ENCODE measurements at places on chromosomes 6 and 20.

DNA sequence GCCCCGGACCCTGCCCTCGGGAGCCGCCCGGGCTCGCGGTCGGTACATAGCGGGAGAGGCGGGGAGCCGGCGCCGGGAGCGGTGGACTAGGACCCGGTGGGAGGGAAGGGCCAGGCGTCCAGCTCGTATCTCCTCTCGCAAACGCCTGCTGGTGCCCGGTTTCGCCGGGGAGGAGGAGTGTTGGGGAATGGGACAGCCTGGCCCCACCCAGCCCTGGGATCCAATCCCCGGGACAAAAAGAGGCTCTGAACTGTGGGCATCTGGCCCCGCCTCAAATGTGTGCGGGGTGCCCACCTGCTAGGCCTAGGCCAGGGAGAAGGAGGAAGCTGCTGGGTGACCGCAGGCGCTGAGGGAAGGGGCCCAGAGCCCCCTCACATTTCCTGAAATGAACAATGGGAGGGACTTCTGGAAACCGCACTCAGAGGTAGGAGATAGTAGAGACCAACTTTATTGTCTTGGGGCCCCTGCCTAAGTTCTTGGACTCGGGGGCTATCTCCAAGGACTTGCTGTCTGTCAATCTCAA, at the start of gene KCNK17:
TSS of gene KCNK17 (minus strand) at position 147 of the 523 bp plus-strand sequence. CDS start at position 48, 99 bp downstream.
- no peak for DNase-seq

- DNase-seq = no peak
These were observed 107.1 kb upstream of the LGSN start for GRCh38 chr6:63426844-63427243.

- no peak for DNase-seq
These were observed 12.6 kb downstream of the AFDN start for GRCh38 chr6:167839343-167839742.

- DNase-seq = no peak
These were observed 208.2 kb downstream of the DLL1 start for GRCh38 chr6:170082531-170083187.

- no peak for DNase-seq
These were observed 88.1 kb downstream of the CDH4 start for GRCh38 chr20:61340157-61340556.

DNA sequence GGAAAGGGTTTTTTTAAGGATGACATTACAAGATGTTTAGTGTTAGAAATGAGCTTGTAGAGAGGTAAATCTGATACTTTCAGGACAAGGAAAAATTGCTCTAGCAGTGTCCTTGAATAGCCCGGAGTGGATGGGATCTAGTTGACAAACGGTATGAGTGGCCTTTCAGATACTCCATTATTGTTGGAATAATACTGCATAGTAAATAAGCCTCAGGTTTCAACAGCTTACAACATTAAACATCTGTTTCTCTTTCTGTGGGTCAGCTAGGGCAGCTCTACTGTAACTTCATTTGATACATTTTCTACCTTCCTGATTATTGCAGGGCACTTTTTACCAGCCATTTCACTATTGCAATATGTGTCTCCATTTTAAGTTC, 118.0 kb downstream of the B3GAT2 start:
- no peak for DNase-seq

DNA sequence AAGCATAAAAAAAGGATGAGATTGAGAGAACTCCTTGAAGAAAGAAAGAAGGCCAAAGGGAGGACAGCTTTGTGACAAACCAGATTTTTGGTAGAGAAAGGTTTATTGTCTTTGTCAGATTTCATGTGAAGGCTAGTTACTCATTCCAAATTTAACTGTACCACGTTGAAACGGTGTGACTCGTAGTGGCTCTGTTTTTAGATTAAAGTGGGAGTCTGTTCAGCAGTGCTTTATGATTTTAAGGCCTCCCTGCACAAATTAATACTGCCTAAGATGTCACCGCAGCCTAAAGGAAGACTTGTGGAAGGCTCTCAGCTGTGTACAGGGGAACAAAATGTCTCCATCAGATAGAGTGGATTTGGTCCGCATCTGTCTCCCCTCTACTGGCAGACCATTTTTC, 35.9 kb downstream of the CDC40 start:
- DNase-seq = no peak

DNA sequence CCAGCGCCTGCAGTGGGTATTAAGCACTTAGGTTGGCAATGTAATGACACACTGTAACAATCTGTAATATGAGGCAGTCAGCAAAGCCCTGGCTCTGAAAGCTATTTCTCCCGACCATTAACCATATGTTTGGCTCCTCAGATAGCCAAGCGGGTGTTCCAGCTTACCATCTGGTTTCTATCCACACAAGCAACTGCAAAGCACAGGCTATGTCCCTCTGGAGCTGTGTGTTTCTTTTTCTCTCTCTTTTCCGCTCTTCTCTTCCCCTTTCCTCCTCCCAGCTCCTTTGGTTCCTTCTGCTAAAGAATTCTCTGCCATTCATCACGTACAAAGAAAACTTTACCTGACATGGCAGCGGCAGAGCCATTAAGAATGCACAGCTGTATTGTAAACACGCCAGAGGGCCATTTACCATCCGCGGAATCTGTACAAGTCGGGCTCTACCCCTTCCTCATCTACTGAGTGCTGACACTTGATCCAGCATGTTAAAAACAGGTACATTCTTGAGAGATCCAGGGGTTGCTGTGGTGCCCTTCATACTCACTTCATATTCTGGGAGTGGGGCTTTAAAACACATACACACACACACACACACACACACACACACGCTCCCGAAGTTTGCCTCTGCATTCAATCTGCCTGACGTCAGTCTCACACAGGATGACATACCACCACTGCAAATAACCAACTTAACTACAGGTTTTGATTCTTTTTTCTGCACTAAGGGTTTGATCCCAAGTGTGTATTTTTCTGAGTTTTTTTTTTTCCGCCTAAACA, 77.2 kb downstream of the BACH2 start:
- peak; percentile 82 for DNase-seq

GRCh38 chr6:116419069-116419786, 41.9 kb upstream of the CALHM6 start:
- DNase-seq = peak; percentile 60

Data from fibroblast of skin of back (primary cell).